ENCODE measurements at places on chromosomes 4 and X. TPM values are rescaled to one million over a fixed set of nuclear protein-coding genes. Genes with fewer than 3 reads are reported as not detected.

The ANXA3 gene
- total RNA-seq = 37.9 TPM

The ABCG2 gene
- 3.3 TPM for total RNA-seq

The MAGEB2 gene
- total RNA-seq = 0.35 TPM

The TMEM156 gene
- not detected for total RNA-seq

The TRPC5OS gene
- total RNA-seq = 0.21 TPM

The IL15 gene
- 1.4 TPM for total RNA-seq

The LRIT3 gene
- total RNA-seq = 0.07 TPM

The PDZD4 gene
- 73.0 TPM for total RNA-seq

The DMD gene
- total RNA-seq = 30.5 TPM

The RTL9 gene
- 0.07 TPM for total RNA-seq

The RAB9B gene
- total RNA-seq = 0.30 TPM

The GAGE2A gene
- 0.70 TPM for total RNA-seq

- no peak for DNase-seq
Observed at GRCh38 chr4:87392183-87392582, 1.2 kb upstream of the HSD17B11 start.

GRCh38 chr4:170139764-170140163, 50.0 kb upstream of the AADAT start:
- no peak for DNase-seq

DNA sequence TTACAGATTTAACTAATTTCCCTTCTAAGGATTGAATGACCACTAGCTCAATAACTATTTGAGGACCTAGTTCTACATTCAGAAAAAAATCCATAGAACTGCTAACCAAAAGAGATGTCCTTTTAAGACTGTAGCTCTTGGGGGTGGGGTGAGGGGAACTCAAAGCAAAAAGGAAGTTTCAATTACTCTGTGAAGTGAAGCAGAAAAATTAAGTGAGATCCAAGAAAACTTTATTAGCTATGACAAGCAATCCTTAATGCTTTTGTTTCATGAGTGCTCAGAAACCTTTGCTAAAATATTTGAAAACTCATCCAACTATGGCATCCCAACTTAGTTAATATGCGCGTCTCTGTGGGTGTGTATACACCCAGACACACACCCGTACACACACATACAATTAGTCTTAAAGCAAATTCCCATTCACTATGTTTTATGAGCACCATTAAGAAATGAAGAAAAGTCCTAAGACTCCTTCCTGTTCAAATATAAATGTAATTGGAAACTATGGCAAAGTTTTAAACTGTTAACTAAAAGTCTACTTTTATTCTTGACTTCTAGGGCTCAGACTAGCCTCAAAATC, 44.5 kb downstream of the GPC4 start:
- DNase-seq = no peak

- DNase-seq = no peak
Observed at GRCh38 chr4:156762851-156763250, 208.7 kb downstream of the PDGFC start.

GRCh38 chrX:68490644-68491043, 8.2 kb upstream of the YIPF6 start:
- DNase-seq = peak; percentile 28

DNA sequence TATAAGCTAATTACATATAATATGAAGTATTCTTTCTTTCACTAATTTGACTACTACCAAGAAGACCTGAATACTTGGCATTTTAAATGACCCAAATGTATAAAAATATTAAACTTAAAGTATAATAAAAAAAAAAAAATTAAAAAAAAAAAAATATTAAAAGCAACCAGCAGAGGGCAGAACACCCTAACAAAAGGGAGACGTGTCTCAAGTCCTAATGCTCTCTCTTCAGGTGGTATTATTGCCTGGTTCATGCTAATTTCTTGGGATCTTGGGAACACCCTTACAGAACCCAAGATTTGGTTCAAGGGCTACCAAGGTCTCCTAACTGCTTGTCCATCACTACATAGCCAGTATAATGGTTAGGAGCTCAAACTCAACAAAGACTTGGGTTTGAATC, 754.8 kb downstream of the RAB28 start:
- DNase-seq = no peak

GRCh38 chr4:76957004-76957738, 7.6 kb downstream of the SEPTIN11 start:
- DNase-seq = no peak

- DNase-seq = no peak
Observed at GRCh38 chrX:101530944-101531343, 19.4 kb upstream of the ARMCX1 start.

DNA sequence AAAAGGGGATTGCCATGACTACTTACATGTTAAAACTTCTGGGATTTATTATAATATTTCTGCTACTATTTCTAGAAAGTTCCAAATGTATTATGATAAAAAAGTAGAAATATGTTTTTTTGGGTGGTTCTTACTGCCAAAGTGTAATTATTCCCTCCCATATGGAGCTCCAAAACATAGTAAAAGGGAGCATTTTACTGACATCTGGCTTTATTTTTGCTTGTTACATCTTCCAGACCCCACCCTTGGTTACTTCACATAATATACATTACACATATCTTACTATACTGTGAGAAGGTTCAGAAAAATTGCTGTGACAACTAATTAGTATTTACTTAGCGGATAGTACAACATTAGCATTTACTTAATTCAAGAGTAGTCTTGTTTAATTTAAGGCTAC, 205.1 kb upstream of the TLL1 start:
- DNase-seq = no peak

DNA sequence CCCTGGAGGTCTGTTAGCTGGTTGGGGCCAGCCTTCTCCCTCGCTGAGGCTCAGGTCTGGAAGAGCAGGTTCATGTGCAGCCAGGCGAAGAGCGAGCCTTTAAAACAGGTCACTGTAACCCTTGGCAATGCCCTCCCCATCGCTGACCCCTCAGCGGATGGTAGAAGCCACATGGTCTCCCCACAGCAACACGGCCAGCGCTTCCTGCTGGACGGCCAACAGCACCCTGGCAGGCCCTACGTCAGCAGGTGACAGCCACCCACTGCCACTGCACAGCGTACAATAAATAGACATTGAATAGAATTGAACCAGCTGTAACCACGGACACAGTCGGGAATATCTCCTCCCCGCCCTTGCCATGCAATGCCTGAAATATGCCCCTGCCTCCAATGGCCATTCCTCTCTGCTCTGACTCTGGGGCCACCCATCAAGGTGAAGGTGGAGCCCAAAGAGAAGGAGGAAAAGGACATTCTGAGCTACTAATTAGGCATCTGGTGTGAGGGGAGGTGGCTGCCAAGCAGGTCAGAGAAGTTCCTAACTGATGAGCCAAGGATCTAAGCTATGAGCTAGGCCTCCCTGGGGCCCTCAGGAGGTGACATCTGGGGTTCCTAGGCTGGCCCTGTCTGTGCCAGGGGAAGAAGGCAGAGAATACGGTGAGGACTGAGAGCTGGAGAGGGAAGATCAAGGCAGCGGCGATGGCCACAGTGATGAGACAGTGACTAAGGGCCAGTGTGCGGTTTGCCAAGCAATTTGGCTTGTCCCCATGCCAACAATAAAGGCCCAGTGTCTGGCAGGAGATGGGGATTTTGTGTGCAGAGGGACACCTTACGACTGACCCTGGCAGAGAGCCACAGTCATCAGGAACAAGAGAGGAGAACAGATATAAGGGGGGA, 202.3 kb downstream of the BCOR start:
- DNase-seq = no peak

- DNase-seq = no peak
Observed at GRCh38 chr4:11152684-11153083, 276.0 kb downstream of the HS3ST1 start.

GRCh38 chr4:145868637-145869409, 69.8 kb downstream of the ZNF827 start:
- DNase-seq = no peak

DNA sequence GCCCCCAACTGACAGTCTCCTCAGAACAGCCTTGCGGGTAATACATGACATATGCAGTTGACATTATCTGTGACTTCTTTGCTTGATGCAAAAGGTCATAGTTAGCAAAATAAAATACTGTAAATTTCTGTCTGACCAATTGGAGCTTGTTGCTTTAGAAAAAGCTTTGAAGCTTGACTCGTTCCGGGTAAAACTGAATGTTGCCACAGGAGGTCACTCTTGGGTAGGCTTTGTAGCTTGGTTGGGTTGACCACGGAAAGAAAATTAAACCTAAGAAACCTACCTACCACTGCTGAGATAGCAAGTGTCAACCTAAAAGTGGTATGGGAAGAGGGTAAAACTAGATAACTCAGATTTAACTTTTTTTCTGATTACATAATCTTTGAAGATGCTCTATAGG, 23.2 kb downstream of the PRPS2 start:
- peak; percentile 54 for DNase-seq

GRCh38 chr4:118676128-118676527, 9.1 kb upstream of the METTL14 start:
- no peak for DNase-seq

GRCh38 chr4:127174616-127175015, 458.1 kb upstream of the INTU start:
- DNase-seq = no peak

- no peak for DNase-seq
Observed at GRCh38 chrX:153462291-153462690, 8.1 kb downstream of the HAUS7 start.

- no peak for DNase-seq
Observed at GRCh38 chr4:81751531-81752289, 280.0 kb upstream of the RASGEF1B start.

DNA sequence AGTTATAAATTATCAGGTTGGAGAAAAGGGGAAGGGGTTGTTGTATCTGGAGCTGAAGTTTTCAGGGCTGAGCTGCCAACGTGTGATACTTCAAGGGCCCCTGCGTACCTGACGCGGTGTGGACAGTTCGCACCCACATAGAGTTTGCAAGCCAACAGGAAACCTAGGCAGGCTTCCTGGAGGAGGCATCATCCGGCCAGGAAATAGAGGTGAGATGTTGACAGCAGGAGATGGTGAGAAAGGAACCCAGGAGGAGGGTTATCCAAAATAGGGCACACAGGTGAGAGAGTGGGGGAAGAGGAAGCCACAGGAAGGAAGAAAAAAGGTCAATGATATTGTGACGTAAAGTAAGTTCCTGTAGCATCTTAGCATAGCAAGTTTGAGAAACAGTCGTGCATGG, 127.2 kb downstream of the DHRSX start:
- DNase-seq = no peak

GRCh38 chrX:46376246-46376885, 168.9 kb downstream of the ZNF674 start:
- peak; percentile 22 for DNase-seq

- no peak for DNase-seq
Observed at GRCh38 chr4:158786121-158786601, 17.3 kb downstream of the FNIP2 start.

- peak; percentile 80 for DNase-seq
Observed at GRCh38 chr4:163344147-163345125, 744 bp downstream of the NPY5R start.

DNA sequence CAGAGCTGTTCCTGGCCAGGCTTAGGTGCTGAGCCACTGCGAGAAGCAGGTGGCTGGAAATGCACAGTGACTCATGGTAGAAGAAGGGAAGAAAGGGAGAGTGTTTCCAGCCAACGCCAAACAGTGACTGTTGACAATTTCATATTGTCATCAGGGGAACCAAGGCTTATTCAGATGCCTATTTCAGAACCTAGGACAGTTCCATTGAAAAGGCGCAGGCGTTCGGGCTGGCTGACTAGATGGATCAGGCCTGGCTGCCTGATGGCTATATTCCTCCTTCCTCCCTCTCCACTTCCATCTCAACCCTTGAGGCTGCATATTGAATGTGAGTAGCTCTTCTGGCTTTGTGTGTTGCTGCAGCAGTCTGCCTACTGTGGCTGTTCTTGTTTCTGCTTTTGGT, 73.0 kb upstream of the FRMPD4 start:
- DNase-seq = peak; percentile 7

DNA sequence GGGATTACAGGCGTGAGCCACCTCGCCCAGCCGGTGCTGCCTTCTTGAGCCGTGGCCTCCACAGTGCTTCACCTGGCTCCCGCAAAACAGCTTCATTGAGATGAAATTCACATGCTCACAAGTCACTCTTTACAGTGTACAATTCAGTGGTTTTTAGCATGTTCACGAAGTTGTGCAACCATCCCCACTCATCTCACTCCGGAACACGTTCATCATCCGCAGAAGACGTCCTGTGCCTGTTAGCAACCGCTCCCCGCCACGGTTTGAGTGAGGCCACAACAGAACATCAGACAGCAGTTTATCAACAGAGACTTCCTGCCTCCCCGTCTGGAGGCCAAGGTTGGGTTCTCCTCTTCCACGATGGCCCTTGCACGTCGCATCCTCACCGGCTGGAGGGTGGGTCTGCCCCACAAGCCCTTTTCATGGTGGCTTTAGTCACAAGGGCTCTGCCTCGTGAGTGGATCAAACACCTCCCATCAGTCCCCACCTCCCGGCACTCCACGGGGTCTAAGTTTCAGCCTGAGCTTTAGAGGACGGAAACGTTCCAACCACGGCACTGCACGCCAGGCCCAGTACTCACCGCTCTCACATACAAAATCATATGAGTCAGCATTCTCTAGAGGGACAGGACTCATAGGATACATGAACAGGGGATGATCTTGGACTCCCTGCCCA, 29.6 kb upstream of the SPON2 start:
- DNase-seq = peak; percentile 51

DNA sequence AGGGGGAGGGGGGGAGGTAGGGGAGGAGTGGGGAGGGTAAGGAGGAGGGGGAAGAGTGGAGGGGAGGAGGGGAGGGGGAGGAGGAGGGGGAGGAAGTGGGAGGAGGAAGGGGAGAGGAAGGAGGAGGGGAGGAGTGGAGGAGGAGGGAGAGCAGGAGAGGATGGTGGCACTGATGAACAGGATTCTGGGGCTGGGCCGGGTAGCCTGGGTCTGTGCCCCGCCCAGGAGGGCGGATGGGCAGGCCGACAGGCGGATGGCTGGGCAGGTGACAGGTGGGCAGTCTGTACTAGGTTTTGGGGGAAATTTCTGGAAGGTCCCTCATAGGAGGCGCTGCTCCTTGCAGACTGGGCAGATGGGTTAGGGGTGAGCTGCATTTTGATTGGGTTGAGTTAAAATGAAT, 66.0 kb upstream of the ADRA2C start:
- DNase-seq = no peak

DNA sequence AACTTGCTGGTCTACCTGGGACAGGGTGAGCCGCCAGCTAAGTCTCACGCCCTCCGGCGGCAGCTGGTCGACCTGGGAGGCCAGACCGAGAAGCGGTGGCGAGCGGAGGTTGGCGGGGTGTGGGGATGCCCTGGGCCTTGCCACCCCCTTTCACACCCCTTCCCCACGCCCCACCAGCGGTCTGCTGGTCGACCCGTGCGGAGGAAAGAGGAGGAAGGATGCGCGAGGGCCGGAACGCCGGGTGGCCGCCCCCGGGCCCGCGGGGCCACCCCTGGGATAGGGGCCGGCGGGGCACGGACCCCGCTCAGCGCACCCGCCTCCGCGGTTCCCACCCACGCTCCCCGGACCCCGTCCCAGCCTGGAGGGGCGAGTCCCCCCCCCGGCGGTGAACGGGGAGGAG, 28.3 kb upstream of the DCAF12L1 start:
- DNase-seq = peak; percentile 8

DNA sequence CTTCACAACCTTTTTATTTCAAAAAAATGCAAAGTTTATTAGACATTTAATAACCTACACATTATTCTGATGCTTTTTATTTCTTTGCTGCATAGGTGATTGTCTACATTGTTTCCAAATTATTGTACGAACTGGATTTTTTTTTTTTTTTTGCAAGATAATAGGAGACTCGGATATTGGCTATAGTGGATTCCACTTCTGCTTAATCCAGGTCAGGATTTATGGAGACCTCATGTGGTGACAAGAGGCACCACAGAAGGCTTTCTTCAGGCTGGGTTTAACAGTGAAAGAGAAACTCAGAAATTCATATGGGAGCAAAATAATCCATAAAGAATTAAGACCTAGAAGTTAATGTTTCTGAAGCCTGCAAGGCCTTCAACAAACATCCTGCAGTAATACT, 2.4 kb upstream of the SLIT2 start:
- no peak for DNase-seq

Data from H7 (cell line).